Cardiac fibroblast (primary cell): ENCODE measurements at places on chromosomes 3 and 15.

- DNase-seq: peak; percentile 51
Observed at GRCh38 chr3:8853081-8853480, 83.7 kb upstream of the OXTR start.

GRCh38 chr15:80953001-80953952 lies 36.3 kb downstream of the MESD start:
- no peak for DNase-seq

- no peak for DNase-seq
Observed at GRCh38 chr3:4150816-4151215, 152.4 kb upstream of the SETMAR start.

- peak; percentile 46 for DNase-seq
Observed at GRCh38 chr3:69439643-69440270, 53.9 kb upstream of the FRMD4B start.

GRCh38 chr3:21790466-21790865 lies 39.5 kb upstream of the ZNF385D start:
- no peak for DNase-seq
